Caki2 (cell line): ENCODE measurements at places on chromosomes 7 and 10.

DNA sequence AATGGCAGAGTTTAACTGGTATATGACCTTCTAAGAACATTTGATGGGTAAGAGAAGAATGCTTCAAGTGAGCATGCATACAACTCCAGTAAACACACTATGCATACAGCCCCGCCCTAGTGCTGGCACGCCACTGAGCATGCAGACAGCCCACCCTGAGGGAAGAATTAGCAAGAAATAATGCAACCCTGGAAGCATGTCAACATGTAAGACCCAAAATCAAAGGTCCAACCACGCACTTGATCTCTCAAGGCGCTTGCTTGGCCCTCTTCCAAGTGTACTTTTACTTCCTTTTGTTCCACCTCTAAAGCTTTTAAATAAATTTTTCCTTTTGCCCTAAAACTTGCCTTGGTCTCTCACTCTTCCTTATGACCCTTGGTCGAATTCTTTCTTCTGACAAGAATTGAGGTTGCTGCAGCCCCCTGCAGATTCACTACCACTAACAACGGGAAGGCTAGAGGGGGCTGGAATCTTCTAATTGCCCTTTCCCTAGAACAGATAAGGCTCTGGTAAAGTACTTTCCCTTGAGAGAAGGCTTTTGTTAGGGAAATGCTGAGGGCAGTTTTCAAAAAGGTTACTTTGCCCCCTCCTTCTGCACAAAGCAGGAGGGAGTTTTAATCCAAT is 3.4 kb downstream of the FAM24B start:
- no peak for DNase-seq

- no peak for DNase-seq
Observed at GRCh38 chr10:93408783-93409182, 73.4 kb downstream of the MYOF start.

GRCh38 chr7:101900103-101900502 is 82.7 kb downstream of the CUX1 start:
- DNase-seq = no peak

DNA sequence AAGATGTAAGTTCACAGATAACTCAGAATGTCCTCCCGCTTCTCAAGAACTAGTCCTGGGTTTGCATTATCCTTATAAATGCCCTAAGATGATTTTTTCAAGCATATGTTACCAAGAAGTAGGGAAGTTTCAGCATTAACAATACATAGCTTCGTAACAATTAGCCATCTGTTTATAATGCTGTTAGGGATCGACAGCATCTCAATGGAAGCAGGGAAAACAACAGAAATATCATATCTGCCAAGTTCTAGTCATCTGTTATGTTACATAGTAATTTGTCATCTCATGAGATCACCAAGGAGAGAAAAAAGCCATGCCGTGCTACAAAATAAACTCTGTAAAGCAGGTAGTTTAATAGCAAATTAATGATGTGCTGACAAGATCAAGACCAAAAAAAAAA is 731.5 kb upstream of the C7orf33 start:
- no peak for DNase-seq

DNA sequence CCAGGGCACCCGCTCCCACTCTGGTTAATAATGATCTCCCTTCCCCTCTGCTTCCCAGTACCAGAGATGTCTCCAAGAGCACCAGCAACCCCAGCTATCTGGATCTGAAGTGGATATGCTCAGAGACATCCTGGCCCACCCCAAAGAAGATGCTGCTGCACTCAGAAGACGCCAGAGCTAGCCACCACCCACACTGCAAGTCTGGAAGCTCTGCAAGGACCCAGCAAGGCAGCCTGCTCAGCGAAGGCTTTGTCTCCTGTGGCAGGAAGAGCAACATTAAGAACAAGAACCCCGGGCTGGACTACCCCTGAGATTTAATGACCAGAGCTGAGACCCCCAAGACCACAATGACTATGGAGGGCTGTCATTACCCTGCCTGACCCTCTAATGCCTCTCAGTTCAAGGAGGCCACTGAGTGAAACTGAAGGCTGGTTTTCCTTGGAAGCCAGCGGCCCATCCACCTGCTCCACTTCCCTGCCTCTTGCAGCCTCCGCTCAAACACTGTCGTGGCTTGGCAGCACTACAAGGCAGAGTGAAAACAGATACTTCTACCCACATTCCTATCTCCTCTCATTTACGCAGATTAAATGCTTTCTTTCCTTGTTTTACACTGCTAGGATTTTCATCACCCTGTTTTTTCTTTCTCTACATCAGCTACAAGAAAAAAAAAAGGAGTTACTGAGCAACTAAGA is 202.2 kb downstream of the SNX10 start:
- DNase-seq = no peak

DNA sequence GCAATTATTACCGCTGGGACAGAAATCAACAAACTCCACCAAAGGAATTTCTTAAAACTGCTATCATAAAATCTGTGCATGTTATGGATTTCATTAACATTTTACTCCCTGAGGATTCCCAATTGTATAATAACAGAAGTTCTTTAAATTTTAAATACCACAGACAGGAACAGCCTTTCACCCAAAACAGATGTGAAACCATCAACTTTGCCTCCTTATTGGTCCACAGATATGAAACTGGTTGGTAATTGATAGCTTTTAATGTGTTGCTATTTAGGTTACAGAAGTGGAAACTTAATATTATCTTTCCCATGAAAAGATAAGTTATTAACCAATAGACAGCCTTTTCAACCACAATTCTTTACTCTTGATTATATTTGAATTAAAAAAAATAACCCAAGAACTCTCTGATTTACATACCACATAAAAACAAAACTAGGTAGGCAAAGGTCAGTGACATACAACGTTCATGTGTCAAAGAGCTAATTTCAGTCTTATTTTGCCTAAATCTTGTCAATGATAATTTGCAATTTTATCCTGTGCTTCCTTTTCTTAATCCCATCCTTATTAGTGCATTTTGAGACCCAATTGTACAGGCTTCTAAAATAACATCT is 90.0 kb downstream of the NRP1 start:
- DNase-seq = no peak

DNA sequence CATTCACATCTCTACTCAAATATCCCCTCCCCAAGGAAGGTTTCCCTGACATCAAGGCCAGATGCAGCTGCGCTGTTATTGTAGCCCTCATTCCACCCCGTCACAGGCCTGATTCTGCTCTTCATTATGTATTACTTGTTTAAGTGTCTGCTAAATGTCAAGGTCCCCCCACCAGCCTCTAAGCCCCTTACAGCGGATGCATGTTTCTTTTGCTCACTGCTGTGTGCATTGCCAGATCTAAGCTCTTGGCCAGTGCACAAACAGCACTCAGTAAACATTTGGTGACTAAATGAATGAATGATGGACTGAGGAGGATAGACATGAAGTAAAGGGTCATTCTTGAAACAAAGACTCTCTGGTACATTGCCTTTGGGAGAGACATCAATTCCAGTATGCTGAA is 90.6 kb downstream of the NEBL start:
- no peak for DNase-seq

DNA sequence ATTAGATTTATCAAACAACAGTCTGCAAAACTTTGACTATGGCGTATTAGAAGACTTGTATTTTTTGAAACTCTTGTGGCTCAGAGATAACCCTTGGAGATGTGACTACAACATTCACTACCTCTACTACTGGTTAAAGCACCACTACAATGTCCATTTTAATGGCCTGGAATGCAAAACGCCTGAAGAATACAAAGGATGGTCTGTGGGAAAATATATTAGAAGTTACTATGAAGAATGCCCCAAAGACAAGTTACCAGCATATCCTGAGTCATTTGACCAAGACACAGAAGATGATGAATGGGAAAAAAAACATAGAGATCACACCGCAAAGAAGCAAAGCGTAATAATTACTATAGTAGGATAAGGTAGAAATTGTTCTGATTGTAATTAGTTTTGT is 31.4 kb downstream of the LRRC17 start:
- DNase-seq = no peak
